ENCODE measurements at places on chromosomes 3 and 15.

GRCh38 chr3:77530870-77531269 is 491.0 kb downstream of the ROBO2 start:
- no peak for DNase-seq

GRCh38 chr3:169869484-169870220 is at the start of gene LRRC31:
Gene LRRC31, minus strand, starts transcription at chr3:169869935. Its CDS starts 128 bp downstream, at chr3:169869807.
- DNase-seq = no peak

DNA sequence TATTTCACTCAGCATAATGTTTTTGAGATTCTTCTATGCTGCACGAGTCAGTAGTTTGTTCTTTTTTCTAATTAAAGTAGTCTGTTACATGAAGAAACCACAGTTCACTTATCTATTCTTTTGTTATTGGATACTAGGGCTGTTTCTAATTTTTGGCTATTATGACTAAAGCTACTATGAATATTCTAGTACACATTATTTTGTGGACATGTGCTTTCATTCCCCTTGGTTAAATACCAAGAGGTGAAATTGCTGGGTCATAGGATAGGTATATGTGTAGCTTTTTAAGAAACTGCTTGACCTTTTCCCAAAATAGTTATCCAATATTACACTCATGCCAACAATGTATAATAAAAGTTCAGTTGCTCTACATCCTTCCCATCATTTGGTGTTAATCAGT is 8.9 kb downstream of the PDE8A start:
- no peak for DNase-seq

DNA sequence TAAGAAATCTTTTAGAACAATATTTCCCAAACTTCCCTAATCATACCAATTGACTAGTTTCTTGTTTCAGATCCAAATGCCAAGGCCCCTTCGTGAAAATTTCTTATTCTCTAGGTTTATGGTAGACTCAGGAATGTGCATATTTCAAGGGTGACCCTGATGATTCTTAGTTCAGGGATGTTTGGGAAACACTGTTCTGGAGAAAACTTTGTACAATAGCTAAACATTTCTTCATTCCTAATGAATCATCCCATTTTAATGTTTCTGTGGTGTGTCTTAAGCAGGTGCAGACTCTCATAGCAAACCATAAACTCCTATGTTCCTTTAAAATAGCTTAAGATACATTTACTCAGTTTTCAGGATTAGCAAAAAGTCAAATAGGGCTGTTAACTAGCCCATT is 314.5 kb downstream of the TIGIT start:
- DNase-seq = no peak

DNA sequence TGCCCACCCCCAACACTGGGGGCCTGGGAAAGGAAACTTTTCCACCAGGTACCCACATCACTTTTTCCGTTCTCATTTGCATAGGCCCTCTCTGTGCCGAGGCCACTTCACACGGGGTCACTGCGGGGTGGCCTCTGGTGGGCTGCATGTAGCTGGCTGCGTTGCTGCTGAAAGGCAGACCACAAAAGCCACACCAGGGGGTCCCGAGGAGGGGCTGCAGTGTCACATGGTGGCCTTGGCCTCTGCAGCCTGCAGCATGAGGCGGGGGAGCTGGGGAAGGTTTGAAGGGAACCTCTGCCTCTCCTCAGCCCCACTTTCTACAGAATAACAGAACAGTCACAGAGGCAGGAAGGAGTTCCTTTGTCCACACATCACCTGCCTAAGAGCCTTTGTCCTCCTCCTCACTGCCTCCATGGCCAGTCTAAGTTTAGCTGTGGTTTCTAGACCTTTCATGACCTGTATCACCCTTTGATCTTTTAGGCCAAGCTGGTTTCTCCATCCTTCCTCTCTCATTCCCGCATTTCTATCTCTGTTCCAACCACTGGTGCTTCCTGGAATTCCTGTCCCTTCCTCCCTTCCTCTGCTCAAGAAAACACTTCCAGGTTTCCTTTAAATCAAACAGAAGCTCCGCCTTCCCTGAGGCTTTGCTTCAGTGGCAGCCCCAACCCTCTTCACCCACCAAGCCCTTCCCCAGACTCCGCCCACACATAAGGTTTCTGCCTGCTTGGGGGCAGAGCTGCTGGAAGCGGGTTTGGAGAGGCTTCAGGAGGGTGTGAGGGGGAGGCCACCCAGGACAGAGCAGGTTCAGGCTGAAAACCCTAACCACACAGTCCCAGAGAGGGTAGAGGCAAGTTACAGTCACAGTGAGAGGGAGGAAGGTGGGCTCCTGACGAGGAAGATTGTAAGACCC is 150.7 kb upstream of the TLE3 start:
- DNase-seq = no peak

- no peak for DNase-seq
Observed at GRCh38 chr3:150538324-150539208, 7.7 kb downstream of the SERP1 start.

DNA sequence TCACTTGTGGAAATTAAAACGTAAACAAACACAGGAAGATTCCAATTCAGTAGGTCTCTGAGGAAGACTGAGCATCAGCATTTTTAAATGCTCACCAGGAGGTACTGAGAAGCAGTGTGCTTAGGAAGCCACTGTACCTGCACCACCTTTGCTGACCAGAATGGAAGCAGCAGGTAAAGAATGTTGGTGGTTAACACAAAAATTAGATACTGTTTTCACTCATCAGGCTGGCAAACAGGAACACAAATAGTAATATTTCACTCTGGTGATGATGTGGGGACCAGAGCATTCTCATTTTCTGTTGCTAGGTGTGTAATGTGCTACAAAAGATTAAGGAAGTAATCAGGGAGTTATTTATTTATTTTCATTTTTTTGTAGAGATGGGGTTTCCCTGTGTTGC is 29.9 kb upstream of the GHSR start:
- no peak for DNase-seq

GRCh38 chr3:35639254-35640186 is at the start of gene ARPP21:
Gene ARPP21, plus strand, starts transcription at chr3:35639525. Its CDS starts 42,227 bp downstream, at chr3:35681752.
- no peak for DNase-seq

- DNase-seq = no peak
Observed at GRCh38 chr15:84582583-84583157, 18.1 kb upstream of the ZSCAN2 start.

DNA sequence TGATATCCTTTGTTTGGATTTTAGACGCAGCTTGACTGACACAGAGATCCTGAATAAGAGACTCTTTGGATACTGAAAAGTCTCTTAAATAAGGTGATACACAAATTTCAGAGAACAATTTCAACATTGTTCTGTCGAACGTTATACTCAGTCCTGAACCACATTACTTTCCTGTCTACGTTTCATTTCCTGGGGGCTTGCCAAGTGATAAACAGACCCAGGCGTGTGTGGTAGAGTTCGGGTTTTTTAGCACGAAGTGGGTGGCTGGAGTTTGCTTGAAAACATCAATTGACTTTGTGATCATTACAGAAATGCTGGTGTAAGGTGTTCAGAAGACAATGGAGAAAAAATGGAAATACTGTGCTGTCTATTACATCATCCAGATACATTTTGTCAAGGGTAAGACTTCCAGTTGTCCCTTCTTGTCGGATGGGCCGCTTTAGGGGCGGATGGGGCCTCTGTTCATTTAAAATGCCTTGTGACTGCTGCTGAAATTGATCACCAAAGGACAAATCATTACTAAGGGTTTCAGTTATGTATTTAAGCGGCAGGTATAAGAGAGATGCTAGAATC is at the start of gene CD96:
Gene CD96 (plus strand): TSS at position 287 of the 573 bp plus-strand sequence. CDS start 52 bp downstream, at position 339.
- DNase-seq = peak; percentile 48

DNA sequence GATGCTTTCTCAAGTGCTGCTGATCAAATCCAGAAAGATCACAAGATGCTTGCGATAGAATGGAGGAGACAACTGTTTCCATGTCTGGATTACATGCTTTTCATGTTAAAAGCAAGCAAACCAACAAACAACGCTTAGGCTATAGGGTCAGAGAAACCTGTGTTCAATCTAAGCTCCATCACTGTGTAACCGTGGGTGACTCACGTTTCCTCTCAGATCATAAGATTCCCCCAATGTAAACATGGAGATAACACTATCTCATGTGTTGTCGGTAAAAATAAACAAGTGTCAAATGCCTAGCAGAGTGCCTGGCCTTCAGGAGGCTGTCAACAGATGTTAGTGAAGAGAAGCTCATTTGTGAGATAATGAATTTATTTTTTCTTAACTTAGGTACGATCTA is 907.8 kb downstream of the NTRK3 start:
- no peak for DNase-seq

- no peak for DNase-seq
Observed at GRCh38 chr15:40590667-40591050, 3.4 kb upstream of the KNL1 start.

DNA sequence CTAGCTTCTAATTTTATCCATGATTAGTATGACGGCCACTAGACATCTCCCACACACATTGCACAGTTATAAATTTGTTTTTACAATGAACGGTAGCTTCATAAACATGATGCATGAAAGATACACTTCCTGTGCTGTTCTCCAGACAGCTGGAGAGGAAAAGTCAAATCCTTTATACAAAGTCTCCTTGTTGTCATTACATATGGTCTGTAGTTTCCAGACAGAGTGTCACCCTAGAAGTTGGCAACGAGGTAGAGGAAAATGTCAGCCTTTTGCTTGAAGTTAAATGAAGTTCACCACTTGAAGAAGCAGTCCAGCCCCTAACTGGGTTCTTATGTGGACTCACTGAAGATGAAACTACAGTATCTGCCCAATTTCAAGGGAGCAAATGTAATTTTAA is 253.0 kb upstream of the P2RY1 start:
- no peak for DNase-seq

Data from GF-D8 (cell line).